ENCODE measurements at places on chromosomes 16 and 17.

- DNase-seq = no peak
These were observed 45.4 kb downstream of the NDEL1 start for GRCh38 chr17:8481089-8481488.

DNA sequence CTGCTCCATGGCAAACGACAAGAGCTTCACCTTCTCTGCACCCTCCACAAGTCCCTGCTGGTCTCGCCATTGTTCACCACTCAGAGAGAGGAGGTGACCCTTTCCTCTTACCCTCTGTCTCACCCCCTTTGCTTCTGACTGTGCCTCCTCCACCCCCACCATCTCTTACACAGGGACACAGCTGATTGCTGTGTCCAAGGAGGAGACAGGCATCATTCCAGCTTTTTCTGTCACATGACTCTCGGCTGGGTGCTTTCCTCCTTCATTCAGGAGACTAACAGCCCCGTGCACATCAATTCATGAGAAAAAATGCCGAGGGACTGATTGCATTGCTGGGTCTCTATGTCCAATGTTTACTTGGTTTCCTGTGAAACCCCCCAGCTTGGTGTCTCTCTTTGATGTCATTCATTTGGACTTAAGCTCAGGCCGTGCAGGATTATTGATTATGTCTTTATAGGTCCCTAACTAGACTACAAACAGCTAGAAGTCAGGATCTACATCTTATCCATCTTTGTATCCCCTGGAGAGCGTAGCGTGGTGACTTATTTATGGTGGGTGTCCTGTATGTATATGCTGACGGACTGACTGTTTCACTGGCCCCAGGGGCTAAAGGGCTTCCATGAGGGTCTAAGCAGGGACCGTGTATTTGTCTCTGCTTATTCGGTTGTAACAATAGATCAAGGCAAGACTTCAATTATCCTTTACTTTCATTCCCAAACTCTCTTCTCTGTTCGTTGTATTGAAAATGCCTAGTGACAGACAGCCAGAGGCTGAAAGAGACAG is 82.2 kb upstream of the CDH13 start:
- no peak for DNase-seq

DNA sequence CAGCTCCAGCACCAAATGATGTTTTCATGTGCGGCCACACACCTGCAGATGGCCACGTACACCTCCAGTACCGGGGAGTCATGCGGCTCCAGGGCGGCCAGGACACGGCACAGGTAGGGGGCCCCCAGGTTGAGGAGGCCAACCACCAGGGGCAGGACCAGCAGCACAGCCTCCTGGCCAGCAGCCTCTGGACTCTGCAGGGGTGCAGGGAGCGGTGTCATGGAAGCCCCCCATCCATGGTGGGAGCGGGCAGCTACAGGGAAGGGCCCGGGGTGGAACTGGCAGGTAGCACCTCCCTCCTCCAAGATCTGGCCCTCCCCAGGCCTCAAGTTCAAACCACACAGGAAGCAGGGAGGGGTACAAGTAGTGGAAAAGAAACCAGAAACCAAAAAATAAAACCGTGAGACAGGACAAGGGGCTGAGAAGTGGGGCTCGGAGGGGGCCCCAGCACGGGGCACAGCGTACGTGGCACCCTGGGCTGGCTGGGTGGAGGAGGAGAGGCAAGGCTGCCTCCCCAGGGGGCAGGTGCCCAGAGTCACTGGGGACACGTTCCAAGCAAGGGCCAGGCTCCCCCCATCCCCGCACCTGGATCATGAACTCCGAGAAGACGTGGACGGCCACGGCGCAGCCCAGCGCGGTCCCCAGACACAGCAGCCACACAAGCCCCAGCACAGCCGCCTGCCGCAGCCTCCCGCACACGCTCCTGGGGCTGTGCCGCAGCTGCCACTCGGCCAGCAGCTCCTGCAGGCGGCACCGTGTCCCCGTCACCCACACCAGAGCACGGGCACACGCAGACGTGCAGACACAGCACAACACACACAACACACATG is 7.4 kb downstream of the TMC6 start:
- DNase-seq = no peak

DNA sequence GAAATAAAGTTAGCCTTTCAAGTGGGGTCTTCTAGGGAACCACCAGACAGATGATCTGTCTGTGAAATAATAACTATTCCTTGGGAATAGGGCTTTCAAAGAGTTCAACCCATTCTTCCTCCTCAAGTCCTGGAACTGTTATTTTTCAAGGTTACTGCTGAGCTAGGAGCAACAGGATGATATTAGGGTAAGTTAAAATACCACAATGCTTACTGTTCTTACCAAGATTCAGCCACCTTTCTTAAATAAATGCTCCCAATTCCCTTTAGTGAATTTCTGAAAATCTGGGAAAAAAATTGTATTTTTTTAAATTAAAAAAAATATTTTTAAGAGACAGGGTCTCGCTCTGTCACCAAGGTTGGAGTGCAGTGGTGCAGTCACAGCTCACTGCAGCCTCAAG is 26.9 kb upstream of the ALDH3A2 start:
- no peak for DNase-seq

GRCh38 chr16:3816326-3816725 is 64.2 kb downstream of the CREBBP start:
- no peak for DNase-seq

DNA sequence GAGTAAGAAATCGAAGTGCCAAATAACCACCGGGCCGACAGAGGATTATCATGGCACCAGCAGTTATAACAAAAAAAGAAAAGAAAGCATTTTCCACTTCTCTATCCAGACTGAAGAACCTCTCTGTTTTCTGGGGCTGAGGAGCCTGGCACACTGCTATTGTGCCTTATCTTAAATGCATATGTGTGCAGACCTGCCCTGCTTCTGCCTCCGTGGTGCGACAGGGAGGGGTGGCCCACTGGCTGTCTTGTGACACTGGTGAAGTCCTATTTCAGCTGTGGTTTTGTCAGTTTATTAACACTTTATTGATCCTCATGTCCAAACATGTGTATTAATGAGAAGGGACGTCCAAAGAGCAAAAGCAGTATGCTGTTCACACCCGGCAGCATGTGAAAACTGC is 55.4 kb downstream of the CDK5R1 start:
- DNase-seq = no peak

DNA sequence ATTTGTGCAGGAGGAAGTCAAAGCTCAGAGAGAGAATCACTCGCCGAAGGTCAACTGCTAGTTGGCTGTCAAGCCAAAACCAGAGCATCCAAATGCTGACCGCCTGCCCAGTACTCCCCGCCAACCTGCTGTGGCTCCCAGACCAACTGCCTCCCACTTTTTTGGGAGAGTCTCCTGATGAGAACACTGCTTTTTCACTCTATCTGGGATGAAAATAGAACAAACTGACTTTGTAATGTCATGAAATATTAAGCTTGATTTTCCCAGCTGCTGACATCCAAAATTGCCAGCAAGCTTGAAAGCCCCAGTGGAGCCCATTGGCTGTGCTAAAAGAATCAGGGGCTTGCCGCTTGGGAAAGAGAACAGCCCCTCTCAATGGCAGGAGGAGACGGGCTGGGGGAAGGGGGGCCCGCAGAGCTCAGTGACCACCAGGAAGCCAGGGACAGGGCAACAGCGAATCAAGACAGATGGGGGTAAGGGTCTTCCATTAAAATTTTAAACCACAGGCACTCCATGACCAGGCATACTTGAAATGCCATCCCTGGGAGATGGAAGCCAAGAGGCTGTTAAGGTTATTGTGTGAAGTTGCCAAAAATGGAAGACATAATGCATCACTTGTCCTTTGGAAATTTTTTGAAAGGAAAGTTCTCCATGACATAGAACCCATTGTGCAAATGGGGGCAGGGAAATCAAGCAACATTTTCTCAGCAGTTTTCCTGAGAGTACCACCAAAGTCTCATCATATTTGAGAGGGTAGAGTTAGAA is 125.7 kb upstream of the CDH5 start:
- no peak for DNase-seq

- DNase-seq = peak; percentile 35
These were observed 1.2 kb downstream of the GPRC5B start for GRCh38 chr16:19883296-19883965.

- DNase-seq = no peak
These were observed 3.2 kb downstream of the ZNF205 start for GRCh38 chr16:3115561-3115960.

- DNase-seq = no peak
These were observed 15.5 kb upstream of the USP22 start for GRCh38 chr17:21058098-21058893.

DNA sequence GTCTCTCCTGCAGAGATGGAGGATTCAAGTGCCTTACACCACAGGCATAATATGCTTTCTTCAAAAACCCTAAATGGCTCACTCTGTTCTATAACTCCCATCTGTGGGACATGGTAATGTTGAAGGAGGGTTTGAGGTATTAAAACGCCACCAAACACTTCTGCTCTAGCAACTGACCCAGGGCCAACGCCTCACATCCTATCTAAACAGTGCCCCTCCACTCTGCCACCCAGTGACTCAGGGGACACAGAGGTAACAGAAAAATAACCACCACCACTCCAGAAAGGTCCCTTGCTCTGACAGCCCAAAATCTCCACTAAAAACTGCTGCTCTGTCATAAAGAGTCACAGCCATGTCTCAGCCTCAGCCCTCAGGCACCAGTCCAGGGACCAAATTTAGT is 17.7 kb downstream of the NPRL3 start:
- no peak for DNase-seq

GRCh38 chr17:3513305-3514035 is 37.7 kb downstream of the ASPA start:
- no peak for DNase-seq

DNA sequence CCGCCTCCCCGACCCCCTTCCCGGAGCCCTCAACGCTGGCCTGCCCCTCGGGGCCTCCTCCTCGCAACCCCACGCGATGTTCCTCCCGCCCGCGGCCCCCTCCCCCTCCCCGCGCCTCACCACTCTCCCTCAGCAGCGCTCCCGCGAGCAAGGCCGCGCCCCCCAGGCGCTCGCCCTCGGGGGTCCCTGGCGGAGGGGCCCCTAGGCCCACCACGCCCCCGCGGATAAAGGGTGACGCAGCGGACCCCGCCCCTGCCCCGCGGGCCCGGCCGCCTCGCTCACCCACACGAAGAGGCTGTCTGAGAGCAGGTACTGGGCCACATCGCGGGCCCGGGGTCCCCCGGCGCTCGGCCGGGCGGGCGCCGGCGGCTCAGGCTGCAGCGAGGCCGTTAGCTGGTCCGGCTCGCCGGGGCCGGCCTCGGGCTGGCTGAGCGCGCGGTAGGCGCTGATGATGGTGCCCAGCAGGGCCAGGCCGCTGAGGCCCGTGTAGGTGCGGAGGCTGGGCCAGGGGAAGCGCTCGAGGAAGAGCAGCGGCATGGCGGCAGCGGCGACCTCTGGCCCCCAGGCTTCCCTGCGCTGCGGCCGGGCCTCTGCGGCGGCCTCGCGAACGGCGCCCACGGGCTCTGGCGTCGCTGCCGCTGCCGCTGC is 430 bp downstream of the AMFR start:
- peak; percentile 35 for DNase-seq

DNA sequence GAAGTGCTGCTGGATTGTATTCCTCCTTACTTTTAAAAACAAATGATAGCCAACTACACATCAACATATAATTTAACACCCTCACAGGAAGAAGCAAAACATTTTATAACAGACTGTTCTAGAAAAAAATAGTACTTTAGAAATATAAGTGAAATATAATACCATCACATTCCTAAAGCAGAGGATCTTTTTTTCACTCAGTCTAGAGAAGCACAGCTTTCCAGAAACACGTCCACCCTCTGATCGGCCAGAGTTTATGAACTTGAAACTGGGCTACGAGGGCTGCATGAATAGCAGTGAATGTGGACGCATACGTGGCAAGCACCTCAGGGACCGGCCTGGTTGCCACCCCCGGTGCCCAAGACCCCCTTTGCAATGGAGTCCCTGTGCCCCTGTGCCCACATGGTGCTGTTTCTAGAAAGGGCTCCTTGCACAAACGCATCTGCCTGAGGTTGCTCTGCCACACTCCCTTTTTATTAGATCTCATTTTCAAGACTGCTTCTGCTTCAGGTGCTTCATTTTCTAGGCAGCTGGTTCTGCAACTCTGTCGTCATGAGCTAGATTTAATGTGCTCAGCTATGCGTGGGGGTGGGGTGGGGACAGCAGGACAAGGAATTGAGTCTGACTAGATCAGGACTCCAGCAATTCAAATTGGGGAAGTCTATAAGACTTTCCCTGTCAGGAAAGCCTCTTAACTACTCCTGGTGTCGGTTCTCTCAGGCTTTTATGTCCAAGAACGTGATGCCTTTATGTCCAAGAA is 29.1 kb upstream of the ERN1 start:
- no peak for DNase-seq

- DNase-seq = no peak
These were observed 831 bp downstream of the CA7 start for GRCh38 chr16:66845080-66845410.

DNA sequence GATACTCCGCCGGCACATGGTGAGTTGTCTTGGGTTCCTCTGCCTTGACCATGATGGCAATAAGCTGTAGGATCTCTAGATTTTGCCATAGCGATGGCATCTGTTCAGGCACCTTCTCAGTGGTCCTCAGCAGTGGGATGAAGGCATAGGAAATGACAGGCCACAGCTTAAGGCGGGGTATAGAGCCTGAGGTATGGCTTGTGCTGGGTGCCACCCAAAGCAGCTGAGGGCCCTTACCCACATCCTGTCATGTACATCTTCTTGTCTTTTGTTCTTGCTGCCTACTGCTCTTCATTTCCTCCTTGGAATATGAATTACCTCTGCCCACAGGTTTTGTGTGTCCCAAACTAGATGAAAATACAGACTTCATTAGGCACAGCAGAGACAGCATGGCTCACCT is 29.5 kb downstream of the KAT7 start:
- DNase-seq = no peak

DNA sequence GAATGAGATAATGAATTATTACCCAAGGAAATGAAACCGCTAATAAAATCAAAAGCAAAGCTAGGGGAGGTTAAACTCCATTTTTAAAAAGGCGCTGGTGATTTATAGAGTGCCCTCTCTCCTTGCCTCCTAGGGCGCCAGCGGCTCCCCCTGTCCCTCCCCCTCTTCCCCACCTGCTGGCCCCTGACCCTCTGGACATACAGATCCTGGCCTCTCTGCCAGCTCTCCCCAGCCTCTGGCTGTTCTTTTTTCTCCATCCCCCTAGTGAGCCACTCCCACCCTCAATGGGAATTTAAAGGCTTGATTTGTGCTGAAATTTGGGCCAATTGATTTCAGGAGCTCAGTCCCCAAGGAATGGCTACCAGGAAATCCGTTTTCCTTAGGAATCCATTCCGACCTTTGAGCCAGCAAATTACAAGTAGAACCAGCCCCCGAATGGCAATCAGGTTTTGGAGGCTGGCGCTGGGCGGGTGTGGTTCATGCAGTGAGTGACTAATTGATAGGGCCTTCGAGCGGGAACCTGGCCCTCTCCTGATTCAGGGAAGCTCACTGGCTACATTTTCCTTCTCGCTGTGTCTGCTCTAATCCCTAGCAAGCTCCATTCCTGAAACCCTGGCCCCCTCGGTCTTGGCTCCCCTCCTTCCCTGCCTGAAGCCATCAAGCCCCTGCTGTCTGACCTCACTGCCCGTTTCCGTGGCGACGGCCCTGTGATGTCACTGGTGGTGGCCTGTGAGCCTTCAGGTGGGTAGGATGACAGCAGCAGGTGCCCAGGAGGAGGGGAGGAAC is 141.9 kb upstream of the SDK2 start:
- no peak for DNase-seq

DNA sequence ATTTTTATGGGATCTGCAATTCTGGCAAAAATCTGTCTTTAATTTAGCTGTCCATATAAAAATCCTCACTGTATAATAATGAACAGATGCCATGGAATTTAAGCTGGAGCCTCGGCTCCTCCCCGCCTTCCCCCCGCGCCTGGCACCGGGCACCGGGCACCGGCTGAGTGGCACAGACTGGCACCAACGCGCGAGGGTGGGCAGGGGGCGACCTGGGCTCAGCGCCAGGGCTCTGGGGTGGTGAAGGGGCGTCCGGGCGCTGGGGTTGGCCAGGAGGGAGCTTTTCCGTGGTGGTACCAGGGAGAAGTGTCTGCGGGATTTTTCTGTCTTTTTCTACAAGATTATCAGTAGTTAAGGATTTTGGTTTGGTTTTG is 9.1 kb downstream of the NEUROD2 start:
- DNase-seq = no peak
